ELR (cell line): ENCODE measurements at places on chromosomes 5 and 9.
A peak's percentile ranks its signal among the peaks of the same experiment; 100 is the strongest.

- no peak for DNase-seq
Measured at GRCh38 chr9:122128007-122128968, 31.3 kb downstream of the NDUFA8 start.

- DNase-seq: no peak
Measured at GRCh38 chr5:132096904-132097303, 23.3 kb downstream of the CSF2 start.

- no peak for DNase-seq
Measured at GRCh38 chr9:35938474-35939356, 19.2 kb downstream of the OR2S2 start.

DNA sequence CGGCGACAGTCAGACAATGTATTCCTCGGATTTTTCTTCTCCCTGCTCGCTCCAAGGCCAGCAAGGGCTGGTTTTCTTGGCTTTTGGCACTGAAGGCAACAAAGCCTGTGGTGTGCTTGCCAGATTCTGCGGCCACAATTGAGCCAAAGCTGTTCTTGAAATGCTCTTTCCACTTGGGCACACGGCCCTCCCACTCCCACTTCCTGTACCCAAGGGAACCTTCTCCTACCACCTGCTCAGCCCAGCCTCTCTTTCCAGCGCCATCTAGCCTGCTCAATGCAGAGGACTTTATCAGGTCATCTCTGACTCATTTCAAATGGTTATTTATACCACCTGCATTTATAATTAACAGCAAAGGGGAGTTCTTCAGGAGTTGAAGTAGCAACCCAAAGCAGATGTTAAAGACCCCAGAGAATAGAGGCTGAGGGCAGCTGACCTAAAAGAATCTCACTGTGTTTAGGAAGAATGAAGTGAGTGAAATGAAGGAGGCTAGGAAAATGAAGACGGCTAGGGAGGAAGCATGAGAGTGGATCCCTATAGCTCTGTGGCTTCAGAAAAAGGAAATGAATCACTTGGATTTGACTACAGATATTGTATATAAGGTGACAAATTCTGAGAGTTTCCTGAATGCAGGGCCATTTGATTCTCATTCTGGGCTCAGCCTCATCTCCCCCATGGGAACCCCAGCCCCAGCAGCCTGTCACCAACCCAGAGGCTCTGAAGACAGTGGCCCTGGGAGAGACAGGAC lies 439.0 kb downstream of the ENC1 start:
- peak; percentile 87 for DNase-seq

DNA sequence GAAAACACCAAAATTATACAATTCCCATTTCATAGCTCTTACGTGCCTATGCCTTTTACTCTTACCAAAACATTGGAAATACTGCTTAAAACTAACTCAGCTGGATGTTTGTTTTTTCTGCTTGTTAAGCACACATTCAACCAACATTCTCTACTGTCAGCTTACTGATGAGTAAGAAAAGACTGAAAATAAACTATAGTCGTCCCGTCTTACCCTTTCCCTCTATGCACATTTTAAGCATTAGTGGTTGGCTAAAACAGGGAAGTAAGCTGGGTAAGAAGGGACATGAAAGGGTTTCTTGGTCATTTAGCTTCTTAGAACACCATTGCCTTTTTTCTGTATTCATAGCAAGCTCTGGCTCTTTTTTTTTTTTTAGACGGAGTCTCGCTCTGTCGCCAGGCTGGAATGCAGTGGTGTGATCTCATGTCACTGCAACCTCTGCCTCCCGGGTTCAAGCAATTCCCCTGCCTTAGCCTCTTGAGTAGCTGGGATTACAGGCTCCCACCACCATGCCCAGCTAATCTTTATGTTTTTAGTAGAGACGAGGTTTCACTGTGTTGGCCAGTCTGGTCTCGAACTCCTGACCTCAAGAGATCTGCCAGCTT lies 232.1 kb upstream of the PCSK5 start:
- no peak for DNase-seq

- DNase-seq: peak; percentile 78
Measured at GRCh38 chr5:39178171-39178570, 41.2 kb downstream of the FYB1 start.

DNA sequence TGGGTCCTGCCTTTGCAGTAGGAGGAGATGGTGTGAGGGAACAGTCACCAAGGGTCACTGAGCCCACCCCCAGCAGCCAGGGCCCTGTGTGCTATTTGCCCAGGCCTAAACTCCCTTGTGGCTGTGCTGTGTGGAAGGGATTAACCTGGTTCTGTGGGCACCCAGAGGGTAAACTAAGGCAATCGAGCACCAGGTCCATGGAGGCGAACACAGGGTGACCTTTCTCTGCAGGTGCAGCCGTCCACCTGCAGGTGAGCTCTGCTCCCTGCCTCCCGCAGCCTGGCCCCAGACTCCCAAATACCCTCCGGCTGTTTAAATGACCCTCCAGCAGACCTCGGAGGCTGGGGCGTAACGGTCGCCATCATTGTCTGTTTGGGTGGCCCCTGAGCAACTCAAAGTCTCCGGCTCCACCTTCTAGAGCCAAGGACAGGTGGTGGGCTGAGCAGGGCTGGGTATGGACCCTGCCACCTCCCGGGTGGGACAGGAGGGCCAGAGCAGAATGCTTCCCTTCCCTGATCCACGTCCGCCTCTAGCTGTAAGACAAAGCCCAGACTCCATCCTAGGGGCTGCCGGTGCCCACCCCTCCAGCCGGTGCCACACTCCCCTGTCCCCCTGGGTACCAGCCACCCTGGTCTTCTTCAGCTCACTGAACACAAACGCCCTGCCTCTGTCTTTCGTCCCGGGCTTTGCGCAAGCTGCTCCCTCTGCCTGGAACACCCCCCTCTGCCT lies 34.1 kb upstream of the FIBCD1 start:
- DNase-seq: no peak

DNA sequence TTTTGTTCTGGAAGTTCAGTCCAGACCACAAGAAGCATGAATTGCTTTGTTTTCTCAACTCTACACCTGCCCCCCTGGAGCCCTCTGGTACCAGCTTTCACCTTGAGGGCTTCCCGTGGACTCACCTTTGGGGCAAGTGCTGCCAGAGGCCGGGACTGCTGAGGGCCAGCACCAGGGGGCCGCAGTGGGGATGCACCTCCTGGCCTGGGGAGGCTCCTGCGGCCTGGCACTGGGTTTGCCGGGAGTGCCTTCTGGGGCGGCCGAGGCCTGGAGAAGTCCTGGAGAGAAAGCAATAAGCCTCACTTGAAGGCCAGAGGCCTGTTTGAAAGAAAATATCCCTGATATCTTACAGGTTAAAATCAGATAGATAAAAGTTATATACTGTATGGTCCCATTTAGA lies 21.7 kb downstream of the NIPAL4 start:
- no peak for DNase-seq

- no peak for DNase-seq
Measured at GRCh38 chr9:121781701-121782464, 130.4 kb downstream of the DAB2IP start.

GRCh38 chr9:127455324-127455992 lies 4.1 kb downstream of the LRSAM1 start:
- peak; percentile 17 for DNase-seq

DNA sequence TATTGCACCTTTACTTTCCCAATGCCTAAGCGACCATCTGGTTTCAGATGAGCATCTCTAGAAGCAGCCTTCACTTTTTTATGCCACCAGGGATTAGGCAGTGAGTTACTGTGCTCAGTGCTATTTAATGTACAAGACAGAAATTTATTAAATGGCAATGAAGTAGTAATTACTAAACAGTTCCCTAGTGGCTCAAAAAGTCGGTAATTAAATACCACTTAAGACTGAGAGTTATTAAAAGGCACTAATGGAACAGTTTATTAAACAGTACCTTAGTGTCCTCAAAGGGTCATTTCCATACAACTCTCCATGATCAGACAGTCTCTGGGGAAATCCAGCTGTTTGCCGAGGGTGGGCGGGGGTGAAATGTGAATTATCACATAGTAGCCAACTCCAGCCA lies 42.3 kb downstream of the LHFPL2 start:
- no peak for DNase-seq

DNA sequence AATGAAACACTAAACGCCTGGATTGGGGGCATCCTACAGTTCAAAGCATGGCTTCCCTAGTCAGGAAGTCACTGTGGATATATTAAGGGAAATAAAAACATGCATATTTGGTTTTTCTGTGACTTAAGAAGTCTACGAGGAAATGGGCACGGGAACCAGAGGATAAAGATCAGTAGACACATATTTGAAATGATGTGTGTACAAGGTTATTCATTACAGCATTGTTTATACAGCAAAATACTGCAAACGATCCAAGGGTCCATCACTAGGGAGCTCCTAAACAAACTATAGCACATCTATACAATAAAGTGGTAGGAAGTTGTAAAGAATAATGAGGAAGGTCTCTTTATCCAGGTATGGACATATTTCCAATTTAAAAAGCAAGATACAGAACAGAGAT lies 71.8 kb downstream of the EFNA5 start:
- DNase-seq: no peak

DNA sequence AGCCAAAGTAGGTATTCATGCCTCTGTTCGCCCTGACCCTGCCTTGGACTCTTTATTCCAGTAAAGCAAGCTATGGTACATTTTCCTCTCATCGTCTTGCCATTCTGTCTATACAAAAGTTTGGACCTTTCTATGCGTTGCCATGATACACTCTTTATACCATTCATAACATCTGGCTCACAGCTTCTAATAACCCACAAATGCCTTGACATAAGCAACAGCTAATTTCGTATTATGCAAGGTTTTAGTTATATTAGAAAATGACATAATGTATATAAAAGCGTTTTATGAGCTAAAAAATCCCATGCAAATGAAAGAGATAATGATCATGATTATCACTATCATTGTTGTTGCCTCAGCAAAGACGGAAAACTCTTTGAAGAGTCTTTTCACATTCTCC lies 265.7 kb downstream of the TMEM167A start:
- DNase-seq: no peak

DNA sequence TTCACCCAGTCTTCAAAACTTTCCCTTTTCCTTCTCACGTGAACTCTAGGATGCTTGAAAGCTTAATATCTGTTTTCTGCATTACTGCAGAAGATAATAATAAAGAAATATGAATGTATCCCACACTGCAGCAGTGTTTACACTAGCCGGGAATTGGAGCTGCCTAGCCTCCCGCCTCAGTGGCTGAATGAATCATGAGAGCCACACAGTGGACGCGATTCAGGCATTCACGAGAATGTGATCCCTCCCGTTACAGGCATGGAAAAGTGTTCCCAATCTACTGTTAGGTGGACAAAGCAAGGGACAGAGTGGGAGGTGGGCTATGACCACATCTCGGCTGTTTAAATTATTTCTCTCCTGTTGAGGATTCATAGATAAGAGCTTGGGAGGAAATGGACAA lies 69.4 kb upstream of the CTSL start:
- peak; percentile 6 for DNase-seq

DNA sequence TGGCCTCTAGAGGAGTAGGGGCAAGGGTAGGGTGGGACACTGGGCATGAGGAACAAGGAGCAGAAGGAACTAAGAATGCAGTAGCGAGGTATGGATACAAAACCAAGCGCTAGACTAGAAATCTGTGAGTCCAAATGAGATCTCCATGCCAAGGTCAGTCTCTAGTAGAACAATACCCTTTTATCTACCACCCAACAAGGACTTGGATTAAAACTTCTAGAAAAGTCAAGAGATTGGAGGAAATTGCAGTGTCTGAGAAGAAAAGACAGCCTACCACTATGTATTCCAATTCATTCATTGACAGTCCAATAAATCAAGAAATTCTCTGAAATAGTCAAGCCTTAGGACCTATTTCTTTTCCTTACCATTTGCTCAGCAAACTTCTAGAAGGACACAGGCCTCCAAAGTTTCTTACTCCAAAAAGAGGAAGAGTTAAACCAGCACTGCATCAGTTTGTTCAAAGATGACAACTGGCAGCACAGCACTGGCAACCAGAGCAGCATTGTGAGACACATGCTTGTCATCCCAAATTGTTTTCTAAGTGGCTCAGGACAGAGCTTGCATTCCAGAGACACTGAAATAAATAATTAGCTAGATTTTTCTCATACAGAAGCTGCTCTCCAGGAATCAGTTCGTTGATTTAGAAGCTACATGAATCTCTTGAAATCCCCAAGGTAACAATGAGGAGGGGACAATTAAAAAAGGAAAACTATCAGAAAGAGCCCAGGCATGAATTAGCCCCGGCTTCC lies 22.6 kb downstream of the ABCA1 start:
- DNase-seq: no peak

DNA sequence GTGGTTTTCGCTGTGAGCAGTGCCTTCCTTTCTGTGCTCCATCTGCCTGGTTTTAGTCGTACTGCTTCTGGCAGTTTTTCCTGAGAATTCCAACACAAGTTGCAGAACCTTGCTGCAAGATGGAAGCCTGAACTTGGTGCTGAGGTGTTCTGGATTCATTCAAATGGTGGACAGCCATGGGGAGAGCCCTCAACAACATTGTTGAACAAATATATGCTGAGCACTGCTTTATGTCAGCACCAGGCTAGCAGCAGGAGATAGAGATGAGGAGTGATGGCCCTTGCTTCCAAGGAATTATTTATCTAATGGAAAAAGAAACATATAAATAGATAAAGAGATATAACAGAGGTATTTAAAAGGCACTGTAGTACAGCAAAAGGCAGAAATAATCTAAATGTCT lies 7.3 kb upstream of the RPS6 start:
- no peak for DNase-seq

GRCh38 chr5:159386028-159386711 lies 55.9 kb upstream of the IL12B start:
- DNase-seq: no peak

GRCh38 chr9:10127867-10128266 lies 484.9 kb downstream of the PTPRD start:
- DNase-seq: no peak

DNA sequence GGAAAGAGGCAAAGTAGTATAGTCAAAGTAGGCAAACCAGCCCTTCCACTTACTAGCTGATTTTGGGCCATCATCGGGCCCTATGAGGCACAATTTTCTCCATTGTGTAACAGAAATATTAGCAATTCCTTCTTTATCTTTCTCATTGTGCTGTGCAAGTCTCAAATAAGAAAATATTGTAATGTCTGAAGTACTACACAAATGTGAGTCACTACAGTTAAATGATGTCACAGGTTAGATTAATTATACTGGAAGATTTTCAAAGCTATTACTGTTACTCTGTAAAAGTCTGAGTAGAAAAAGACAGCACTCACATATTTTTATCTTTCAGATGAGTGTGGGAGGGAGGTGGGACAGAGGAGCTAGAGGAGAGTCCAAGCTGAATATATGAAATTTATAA lies 12.4 kb upstream of the TMC1 start:
- peak; percentile 50 for DNase-seq

- DNase-seq: no peak
Measured at GRCh38 chr9:125529589-125530515, 177.2 kb downstream of the MAPKAP1 start.

DNA sequence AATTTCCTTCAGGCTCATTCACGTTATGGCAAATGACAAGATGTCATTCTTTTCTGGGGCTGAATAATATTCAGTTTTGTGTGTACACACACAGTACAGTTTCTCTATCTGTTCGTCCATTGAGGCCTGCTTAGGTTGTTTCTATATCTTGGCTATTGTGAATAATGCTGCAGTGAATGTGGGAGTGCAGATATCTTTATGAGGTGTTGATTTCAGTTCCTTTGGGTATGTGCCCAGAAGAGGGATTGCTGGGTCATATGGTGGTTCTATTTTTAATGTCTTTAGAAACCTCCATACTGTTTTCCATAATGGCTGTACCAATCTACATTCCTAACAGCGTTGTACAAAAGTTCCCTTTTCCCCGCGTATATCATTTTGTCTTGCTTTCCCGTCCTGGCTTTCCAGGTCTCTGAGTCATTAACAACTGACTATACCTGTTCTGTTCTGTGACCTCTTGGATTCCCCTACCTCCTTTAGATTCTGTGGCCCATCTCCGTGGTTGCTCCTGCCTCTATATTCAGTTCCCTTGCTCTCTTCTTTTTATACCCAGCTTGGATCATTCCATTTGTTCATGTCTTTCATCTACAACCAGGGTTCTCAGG lies 6.8 kb downstream of the SNX30 start:
- DNase-seq: no peak
